Ureter (tissue), 1 donor: ENCODE measurements at places on chromosomes 7 and 10. TPM values are rescaled to one million over a fixed set of nuclear protein-coding genes. Genes with fewer than 3 reads are reported as not detected.

GRCh38 chr7:148625342-148625741 is 34.8 kb downstream of the C7orf33 start:
- DNase-seq, result no peak

DNA sequence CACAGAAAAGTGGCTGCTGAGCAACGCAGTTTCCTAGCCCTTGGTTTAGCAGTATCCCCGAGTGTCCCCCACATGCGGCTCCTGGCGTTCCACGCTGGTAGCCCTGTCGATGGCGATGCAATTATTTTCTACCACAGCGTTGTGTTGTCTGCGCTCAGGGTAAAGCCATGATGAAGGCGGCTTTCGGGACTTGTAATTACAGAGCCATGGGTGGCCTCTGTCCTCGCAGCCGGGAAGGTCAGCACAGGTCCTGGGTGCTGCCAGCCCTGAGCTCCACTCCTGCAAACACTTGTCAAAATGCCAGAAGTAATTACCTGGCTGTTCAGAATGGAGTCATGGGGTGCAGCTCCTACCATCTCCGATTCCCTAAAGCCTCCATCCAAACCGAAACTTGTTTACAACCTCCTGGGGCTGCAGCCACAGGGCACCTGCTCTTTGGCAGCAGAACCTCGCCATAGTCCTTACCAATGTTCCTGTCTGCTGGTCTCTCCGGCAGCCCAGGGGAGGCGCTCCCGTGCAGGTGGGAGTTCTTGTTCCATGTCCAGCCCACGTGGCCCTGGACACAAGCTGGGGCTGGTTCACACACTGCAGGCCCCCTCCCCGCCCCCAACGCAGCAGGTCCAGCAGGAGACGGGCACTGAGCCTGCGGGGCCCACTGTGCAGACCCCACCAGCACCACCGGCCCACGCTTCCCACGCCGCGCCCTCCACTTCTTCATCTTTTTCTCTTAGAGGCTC is 512.6 kb downstream of the PTPRN2 start:
- DNase-seq, result no peak

GRCh38 chr7:96833676-96834453 is 124.2 kb upstream of the SEM1 start:
- no peak for DNase-seq

- no peak for DNase-seq
Measured at GRCh38 chr7:96503597-96503996, 181.7 kb upstream of the SLC25A13 start.

DNA sequence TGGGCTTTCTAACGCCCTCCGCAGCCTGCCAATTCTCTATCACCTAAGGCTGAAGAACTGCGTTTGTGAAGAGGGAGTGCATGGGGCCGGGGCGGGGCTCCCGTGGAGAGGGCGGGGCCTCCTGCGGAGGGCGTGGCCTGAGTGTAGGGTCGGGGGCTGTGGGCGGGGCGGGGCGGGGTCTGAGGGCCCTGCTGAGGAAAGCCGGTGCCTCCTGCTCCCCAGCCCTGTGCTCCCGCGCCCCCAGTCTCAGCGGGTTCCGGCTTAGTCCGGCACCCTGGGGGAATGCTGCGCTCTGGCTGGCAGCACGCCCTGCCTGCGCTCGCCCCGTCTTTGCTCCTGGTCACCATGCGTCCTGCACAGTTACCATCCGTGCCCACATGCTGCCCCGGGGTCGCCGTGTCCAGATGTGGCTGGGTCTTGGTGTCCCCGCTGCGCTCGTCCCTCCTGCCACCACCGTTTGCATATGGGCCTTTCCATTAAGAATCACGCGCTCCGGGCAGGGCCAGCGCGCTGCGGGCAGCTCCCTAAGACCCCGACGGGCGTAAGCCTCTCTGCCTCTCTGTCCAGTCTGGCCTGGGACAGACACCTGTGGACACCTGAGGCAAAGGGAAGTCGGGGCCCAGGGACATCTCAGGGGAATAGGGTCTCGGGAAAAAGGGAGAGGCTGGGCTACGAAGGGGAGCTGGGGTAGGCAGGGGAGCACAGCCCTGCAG is 144.0 kb upstream of the RET start:
- DNase-seq, result no peak

DNA sequence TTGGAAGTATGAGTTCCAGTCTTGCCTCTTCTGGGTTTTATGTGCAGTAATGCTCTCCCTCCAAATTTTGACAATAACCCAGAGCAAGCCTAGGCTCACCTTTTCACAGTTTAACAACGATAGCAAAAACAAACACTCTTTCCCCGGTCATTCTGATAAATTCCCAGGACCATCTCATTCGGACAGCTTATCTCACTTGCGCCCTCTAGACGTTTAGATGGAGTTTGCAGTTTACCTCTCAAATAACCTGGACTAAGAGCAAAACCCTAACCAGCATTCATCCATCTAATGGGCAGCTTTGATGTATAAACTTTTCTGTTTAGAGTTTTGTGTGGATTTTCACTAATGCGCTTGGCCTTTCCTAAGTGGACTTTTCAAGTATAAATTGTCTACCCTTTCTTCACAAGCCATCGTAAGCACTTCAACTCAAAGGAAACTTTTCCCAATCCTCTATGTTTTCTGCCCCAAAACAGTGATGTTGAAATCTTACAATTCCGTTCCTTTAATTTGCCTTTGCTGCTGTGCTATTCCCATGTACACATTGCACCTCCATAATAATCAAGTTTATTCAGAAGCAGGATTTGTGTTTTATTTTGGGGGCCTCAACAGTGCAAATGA is 114.9 kb downstream of the HDAC9 start:
- no peak for DNase-seq

DNA sequence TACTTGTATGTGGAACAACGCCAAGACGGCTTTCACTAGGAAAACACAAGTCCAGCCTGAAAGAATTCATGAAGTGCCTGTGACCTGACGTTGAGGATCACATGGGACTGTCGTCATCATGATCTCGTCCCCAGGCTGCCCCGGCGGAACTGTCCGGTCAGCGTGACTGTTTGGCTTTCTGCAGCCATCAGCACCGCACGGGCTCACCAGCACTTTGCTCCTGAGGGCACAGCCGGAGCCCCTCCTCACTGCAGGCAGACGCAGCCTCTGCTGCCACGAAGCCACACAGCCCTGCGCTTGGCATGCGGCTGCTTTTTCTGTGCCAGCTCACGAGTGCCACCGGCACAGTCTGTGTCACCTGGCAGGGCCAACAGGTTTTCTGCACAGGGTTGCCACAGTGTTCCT is 9.4 kb upstream of the GET4 start:
- DNase-seq, result peak; percentile 67

GRCh38 chr7:124071843-124072242 is 39.0 kb upstream of the TMEM229A start:
- DNase-seq, result no peak

GRCh38 chr7:116285252-116285651 is 74.9 kb downstream of the TES start:
- no peak for DNase-seq

- DNase-seq, result no peak
Measured at GRCh38 chr10:71603150-71603549, 116.4 kb downstream of the C10orf105 start.

GRCh38 chr10:42981358-42982236 is 95.3 kb upstream of the RET start:
- DNase-seq, result peak; percentile 40

- DNase-seq, result no peak
Measured at GRCh38 chr7:21690705-21691104, 147.9 kb downstream of the DNAH11 start.

DNA sequence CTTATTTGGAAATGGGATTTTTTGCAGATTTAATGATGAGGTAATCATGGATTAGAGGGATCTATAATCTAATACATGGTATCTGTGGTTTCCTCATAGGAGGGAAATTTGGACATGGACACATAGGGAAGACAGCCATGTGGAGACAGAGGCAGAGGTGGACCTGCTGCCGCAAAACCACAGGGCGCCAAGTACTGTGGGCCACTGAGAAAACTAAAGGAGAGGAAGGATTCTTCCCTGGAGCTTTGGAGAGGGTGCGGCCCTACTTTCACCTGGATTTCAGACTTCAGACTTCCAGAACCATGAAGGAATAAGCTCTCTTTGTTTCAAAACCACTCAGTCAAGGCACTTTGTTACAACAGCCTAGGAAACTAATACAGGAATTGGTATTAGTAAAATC is 149.4 kb upstream of the AKR1E2 start:
- DNase-seq, result no peak

- no peak for DNase-seq
Measured at GRCh38 chr10:124497196-124497881, 35.7 kb downstream of the LHPP start.

DNA sequence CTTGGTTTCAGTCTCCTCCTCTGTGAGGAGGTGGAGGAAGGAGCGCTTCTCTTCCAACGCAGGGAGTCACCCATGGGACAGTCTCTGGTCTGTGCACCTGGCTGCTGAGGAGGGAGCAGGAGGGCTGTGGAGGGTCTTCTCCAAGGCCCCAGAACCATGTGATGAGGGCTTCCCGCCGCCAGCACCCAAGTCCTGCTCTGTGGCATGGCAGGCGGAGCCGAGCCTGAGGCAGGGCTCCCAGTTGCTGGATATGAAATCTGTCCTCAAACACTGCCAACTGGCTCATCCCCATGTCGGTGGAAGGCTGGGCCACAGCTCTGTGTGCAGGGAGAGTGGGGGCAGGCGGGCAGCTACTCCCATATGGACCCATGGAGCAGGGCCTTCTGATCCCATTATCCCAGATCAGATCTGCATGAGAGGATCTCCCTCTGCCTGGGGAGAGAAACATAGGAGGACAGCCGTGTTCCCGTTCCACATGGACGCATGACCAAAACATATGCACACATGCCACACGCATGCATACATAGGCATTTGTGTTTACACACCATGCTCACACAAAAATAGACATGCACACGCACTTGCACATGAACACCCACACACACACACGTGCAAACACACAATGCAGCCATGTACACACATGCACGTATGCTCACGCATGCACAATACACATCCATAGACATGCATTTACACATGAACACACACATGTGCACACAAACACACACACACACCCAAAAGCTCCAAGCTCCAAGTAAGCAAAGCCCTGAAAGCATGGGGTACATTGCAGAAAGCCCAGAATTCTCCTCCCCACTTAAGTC is 38.8 kb upstream of the EN2 start:
- no peak for DNase-seq

- DNase-seq, result peak; percentile 65
Measured at GRCh38 chr7:5634107-5634950, 147.1 kb downstream of the RNF216 start.

GRCh38 chr10:100403734-100404133 is 56.7 kb downstream of the SCD start:
- no peak for DNase-seq

- DNase-seq, result peak; percentile 71
Measured at GRCh38 chr7:159027789-159028507, 116.7 kb downstream of the VIPR2 start.

- no peak for DNase-seq
Measured at GRCh38 chr7:130867039-130867438, 133.0 kb upstream of the KLF14 start.

- peak; percentile 67 for DNase-seq
Measured at GRCh38 chr7:38463277-38464225, 167.6 kb downstream of the AMPH start.

GRCh38 chr10:95406651-95407280 is 116.0 kb upstream of the PDLIM1 start:
- peak; percentile 80 for DNase-seq

- DNase-seq, result no peak
Measured at GRCh38 chr7:141695803-141696289, 6.1 kb downstream of the DENND11 start.

GRCh38 chr10:71912431-71912830 is 51.8 kb upstream of the CHST3 start:
- no peak for DNase-seq

DNA sequence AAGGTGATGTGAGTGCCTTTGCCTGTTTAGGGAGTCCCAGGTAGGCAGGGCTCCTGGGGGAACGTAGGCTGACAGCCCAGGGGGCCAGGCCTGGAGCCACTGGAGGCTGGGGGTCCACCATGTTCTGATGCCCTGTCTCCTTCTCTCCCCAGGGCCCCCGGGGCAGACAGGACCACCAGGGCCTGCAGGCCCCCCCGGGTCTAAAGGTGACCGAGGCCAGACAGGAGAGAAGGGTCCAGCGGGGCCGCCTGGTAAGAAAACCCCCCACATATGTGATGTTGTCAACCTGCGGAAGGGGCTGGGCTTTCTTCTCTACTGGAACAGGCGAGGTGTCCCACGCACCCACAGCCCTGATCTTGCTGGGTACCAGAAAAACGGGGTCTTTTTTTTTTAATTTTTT is 85.2 kb downstream of the MYL10 start:
- DNase-seq, result no peak

- no peak for DNase-seq
Measured at GRCh38 chr7:45643630-45644029, 69.5 kb downstream of the ADCY1 start.

DNA sequence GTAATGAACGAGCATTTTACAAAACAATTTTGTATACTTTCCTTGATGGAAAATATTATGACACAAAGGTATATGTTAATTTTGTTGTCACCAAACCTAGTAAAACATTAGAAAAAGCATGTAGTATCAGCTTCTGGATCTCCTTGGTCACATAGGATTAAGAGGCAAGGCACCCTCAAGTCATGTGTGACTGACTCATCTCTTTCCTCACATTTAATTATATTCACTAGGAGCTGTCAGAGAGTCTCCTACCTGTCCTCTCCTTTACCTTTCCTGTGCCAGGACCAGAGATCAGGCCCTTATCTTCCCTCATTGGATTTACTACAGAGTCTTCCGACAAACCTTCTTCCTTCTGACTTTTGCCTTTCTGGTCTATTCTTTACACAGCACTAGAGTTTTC is 111.3 kb upstream of the RPA3 start:
- no peak for DNase-seq

DNA sequence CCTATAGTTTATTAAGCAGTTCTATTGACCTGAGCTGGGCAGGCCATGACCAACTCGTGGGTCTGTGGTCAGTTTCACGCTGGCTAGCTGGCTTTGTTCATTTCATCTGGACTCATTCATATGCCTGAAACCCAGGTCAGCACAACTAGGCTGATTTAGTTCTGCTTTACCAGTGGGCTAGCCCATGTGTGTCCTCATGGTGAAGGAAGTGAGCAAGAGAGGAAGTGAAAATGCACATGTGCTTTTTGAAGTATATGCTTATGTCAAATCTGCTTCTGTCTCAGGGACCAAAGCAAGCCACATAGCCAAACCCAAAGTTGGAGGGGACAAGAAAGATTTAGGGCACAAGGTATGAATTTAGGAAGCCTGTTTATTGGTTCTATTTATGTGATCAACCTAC is 154.5 kb downstream of the RNF133 start:
- no peak for DNase-seq

DNA sequence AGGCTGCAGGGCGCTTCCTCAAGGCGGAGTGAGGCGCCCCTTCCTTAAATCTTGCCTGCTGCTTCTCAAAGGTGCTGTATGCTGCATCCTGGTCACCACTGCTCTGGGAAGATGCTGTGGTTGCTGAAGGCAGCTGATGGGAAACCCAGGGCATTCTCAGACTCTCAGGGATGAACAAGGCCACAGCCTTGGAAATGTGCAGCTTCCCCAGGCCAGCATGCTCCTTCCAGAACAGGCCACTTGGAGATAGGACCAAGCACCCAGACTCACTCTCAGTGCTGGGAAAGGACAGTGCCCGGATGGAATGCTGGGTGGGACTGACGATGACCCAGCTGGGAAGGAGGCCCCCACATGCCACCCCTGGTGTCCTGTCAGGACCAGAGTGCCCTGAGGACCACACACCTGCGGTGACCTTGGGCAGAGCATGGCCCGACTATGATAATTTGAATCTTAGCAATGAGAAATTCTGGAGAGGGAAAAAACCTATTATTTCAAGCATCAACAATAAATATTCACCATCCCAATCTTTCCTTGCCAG is 235.5 kb downstream of the TNS3 start:
- DNase-seq, result no peak

The LEP gene
- total RNA-seq, result 0.89 TPM

The SCART1 gene
- total RNA-seq, result 5.3 TPM

The STOX1 gene
- 1.1 TPM for total RNA-seq

The RGR gene
- total RNA-seq, result not detected

The CDK1 gene
- total RNA-seq, result 2.4 TPM

The PTF1A gene
- not detected for total RNA-seq
